Activated CD4-positive, alpha-beta T cell treated with anti-CD3 and anti-CD28 coated beads, Interleukin-2, Interleukin-4, amounts not matched to agents 100 ng/mL and 50 ng/mL, durations not matched to agents 16 hours and 8 hours (primary cell): ENCODE measurements at places on chromosomes 16 and 17.

DNA sequence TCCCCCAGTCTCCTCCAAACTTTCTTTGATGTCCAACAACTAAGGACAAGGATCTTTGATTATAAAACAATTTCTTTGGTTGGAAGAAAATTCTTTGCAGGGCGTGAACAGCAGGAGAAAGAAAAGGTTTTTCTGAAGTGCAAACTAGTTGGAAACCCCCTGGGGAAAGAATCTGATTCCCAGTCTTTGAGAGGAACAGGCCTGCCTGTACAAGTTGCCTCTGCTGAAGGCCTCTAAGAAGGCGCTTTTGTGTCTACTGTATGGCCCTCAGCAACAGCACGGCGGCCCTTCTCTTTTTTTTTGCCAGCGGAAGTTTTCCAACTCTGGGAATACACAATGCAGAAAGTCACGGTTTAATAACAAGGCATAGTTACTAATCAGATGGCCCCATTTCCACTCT is 14.0 kb downstream of the RNF43 start:
- DNase-seq: no peak

GRCh38 chr17:69480245-69480644 is 65.7 kb downstream of the MAP2K6 start:
- no peak for DNase-seq

- DNase-seq: no peak
Measured at GRCh38 chr17:2111691-2112090, 56.8 kb downstream of the HIC1 start.

- DNase-seq: no peak
Measured at GRCh38 chr16:19411298-19411697, 6.4 kb upstream of the TMC5 start.

DNA sequence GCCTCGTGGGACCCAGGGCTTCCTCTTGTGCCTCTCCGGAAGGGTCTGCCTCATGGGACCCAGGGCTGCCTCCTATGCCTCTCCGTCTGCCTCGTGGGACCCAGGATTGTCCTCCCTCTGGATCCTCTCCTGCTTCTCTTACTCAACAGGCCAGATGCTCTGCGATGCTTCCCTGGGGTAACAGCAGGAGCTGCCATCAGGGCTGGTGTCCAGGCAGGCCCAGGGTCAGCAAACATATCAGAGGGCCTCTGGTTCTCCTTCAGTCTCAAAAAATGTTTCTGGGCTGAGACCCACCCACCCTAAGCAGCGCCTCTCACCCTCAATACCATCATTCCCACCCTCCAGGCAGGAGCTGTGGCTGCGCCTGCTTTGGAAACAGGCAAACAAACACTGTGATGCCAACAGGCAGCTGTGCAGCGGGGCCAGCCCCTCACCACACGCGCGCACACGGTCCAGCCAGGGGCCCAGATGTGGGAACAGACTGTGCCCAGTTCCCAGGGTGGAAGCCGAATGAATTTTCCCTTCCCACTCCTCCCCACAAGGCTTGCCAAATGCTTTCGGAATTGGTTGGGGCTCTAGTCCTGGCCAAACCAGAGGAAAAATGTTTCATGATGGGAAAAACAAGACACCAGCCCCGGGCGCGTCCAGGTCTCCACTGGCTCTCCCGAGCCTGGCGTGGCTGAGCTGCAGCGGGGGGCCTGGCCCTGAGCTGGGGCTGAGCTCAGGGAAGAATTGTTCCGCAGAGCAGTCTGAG is 11.3 kb downstream of the TIMM22 start:
- no peak for DNase-seq
